HFFc6 (cell line): ENCODE measurements at places on chromosomes 6 and 20.

DNA sequence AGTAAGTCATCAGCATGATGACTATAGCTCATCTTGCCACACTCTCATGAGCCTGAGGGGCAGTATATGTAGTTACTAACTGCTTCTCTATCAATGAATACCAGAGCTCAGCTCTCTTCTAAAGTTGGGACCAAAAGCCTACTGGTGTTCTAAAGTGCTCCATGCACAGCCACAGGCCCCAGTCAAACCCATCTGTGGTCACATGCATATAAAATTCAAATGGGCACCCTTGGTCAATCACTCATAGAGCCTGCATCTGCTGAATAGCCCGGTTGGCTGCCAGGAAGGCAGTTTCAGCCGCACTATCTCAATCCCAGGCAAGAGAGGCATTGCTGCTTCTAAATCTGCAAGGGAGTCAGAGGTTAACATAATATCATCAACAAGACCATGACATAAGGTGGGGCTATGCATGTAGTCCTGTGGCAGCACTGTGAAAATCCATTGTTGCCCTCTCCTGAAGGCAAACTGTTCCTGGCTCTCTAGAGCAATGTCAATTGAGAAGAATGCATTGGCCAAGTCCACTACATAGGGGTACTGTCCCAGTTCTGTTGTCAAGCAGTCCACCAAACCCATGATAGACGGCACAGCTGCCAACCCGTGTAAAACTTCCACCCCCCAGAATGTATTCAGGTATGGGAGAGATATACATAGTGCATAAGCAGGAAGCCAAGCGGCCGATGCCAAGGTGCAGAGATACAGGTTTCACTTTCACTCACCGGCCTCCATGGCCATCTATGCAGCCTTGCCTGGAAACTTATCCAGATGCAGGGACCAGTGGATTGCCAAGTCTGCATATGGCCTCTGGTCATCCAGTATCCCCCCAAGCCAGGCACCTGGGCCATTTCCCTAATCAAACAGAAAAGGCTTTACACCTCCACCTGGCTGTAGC is 76.2 kb downstream of the ALDH8A1 start:
- no peak for DNase-seq

GRCh38 chr6:117906507-117906957 is 532 bp upstream of the SLC35F1 start:
- DNase-seq: no peak

DNA sequence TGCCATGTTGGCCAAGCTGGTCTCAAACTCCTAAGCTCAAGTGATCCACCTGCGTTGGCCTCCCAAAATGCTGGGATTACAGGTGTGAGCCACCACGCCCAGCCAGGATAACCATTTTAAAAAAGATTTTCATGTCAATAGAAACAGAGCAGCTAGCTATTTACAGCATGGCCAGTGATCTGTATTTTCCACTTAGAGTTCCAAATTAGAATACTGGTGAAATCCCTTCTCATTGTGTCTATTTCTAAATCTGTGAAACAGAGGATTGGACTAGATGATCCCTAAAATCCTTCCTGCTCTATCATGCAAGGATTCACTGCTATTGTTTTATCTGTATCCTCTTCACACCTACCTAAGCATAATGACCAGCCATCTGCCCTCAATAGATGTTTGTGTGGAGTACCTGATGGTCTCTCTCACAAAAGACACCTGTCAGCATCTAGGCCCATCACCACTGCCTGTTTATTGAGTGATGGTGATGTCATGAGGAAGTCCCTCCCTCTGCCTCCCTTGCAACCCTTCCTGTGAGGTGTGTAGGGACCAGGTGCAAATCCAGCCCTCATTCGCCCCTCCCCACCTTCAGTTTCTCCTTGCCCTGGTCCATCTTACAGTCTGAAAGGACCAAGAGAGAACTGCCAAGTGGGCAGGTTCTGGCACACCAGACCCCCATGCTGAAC is 26.5 kb upstream of the SMIM29 start:
- no peak for DNase-seq

DNA sequence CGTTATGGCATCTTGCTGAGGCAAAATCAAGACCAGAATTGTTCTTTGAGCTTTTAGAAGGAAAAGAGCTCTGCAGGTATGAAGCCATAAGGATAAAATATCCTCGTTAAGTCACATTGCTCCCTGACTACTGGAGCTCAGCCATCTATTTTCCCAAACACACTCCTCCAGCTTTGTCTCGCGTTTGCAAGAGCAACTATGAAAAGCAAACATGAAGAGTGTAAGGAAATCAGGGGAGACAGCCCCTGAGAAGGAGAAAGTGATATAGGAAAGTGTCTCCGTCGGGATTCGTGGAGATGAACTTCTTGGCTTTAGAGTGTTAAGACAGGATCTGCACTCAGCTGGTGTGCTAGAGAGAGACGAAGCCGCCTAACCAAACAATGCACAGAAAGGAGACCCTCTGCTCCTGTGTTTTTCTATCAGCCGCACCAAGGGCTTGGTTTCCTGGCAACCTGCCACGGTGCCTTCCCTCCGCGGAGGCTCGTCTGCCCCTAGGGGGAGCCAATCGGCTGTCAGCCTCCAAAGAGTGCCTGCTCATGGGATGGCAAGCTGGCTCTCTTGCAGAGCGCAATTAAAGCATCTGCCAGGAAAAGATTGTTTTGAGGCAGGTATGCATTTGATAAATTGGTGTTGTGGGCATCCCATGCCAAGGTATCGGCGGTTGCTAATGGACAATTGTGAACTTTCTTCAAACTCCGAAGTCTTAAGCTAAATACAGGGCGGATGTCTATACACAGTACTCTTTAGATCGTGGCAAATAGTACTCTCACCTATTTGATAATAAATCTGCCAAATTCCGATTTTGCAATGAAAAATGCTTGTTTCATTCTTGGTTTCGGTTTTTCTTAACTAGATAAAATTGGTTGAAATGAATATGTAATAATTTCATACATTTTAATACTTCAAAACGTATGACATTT is 603.2 kb downstream of the RNF144B start:
- DNase-seq: peak; percentile 1

DNA sequence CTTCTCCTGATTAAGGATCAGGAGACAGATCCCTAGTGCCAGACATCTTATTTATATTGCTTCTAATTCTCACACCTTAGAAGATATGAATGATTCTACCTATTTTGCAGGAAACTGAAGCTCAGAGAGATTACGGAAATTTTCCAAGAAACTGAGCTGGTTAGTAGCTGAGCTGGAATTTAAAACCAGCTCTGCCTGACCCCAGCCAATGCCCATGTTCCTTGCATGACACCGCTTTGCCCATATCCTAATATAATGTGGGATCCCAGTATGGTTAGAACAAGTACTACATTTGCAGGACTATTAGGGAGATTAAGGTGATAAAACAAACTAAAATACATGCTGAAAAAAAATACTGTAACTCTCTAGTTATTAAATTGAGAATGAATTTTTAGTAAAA is 1.9 kb downstream of the TMEM30A start:
- no peak for DNase-seq

DNA sequence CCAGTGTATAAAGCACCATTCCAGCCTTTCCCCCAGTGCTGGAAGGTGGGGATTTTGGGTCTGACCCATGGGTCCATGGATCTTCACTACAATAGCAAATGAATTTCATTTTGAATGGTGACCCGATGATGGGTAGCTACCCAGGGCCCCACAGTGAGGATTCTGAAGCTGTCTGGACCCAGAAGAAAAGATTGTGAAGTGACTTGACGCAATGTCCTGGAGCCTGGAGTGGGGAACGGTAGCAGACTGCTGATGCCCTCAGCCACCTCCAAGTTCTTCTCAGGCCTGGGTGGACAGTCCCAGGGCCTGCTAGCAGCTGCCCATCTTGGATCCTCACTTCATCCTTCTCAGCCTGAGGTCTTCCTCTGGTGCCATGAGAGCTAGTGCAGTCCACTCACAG is 23.4 kb upstream of the SLC32A1 start:
- no peak for DNase-seq

GRCh38 chr6:39992861-39993622 is 58.8 kb upstream of the MOCS1 start:
- no peak for DNase-seq

DNA sequence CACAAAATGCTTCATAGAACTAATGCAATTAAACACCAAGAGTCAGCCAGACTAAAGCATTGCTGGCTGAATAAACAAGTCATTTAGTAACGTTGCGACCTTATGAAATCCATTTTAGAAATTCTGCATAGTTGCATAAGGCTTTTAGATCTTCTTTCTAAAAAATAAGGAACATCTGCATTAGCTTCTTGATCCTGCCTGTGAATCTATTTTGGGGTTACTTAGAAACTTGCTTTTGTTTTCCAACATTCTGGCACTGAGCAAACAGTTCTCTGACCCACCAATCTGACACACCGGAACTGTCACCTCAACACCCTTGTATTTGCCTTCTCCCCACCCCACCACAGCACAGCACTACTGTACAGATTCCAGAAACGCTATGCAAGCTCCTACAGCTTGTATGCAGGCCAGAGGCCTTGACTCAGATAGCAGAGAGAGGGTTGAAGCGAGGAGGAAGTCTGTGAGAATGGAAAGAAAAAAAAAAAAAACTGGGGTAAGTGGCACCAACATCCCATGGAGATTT is 55.0 kb downstream of the KIF13A start:
- peak; percentile 96 for DNase-seq

- peak; percentile 93 for DNase-seq
Observed at GRCh38 chr6:41917528-41917927, 3.4 kb downstream of the MED20 start.

DNA sequence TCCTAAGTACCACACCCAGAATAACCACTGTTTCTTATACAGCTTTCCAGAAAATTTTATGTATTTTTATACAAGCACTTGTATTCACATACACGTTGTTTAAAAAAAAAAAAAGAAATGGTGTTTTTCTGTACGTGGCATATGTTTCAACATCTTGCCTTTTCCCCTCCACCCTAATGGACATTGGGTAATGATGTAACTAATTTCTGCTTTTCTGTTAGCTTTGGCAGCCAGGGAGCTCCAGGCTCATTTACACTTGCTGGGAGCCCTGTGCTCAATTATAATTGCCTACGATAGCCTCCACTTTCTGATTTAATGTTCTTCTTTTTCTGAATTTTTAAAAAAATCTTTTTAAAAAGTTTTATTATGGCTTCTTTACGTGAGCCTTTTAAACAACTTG is 352.4 kb downstream of the UTRN start:
- no peak for DNase-seq

- DNase-seq: no peak
Observed at GRCh38 chr6:97174471-97174870, 108.5 kb downstream of the MMS22L start.

GRCh38 chr6:35725081-35725708 is 11.6 kb upstream of the ARMC12 start:
- DNase-seq: no peak

GRCh38 chr20:56554869-56555268 is 21.8 kb downstream of the FAM209B start:
- DNase-seq: peak; percentile 98

- DNase-seq: no peak
Observed at GRCh38 chr6:150203871-150204545, 61.2 kb downstream of the PPP1R14C start.
